ENCODE measurements at places on chromosomes 4 and X.
A peak's percentile ranks its signal among the peaks of the same experiment; 100 is the strongest.

DNA sequence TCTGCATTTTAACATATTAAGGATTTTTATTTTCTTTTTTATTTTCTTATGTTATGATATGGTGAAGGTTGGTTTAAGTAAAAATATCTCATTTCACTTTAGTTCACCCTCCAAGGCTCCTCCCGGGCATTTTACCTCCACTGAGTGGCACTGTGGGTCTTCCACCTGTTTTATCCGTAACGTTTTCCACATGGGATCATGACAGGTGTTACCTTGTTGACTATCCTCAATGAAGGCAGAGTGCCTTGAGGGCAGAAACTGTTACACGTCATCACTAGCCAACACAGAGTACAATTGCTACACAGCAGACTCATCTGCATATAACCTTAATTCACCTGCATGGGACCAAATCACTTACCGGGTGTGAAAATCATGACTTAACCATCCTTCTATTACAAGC is 105.8 kb downstream of the GEMIN8 start:
- no peak for DNase-seq

DNA sequence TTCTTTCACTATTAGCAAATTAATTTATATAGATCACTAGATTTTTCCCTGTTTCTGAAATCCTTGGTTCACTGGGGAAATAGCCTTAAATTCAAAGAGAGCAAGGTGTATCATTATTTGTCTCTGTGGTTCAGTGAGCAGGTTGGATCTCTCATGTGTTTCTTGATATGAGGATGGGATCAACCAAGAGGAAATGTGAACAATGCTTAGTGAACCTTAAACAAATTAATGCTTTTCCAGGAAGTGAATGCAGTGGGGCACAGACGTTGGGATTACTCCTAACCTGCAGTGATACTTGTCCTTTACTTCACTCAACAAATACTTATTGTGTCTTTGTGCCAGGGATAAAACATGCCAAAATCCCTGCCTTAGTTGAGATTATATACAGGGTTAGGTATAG is 193.2 kb downstream of the SHROOM3 start:
- DNase-seq = no peak

DNA sequence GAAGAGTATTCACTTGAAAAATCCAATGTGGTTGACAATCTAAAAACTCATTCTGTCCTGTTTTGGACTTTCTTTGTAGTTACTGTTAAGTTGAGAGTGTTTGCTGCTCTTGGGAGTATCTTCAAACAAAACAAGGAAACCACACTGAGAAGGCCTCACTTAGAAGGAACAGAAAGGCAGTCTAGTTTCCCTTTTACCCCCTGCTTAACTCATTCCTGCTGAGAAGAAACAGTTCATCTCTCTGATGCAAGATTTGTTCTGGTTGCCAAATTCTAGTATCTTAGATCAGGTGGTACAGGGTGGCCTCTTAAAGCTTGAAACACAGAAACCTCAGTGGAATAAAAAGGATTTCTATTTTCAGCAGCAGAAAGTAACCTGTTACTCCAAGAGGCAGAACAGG is 41.4 kb downstream of the GUCY2F start:
- no peak for DNase-seq

DNA sequence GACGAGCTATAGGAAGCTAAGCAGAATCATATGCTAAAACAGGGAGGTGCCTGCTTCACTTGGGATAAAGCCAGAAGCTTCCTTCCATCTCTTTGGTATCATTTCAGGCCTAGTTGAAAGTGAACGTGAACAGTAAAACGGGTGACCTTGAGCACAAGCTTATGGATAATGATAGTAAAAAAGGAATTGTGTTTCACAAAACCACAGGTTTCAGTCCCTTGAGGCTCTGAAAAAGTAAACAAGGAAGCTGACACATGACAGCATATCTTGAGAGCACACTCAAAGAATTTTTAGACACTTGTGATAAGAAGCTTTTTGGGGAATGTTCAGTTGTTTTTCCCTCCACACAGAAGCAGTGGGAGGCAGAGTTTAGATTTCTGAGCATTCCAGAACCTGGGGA is 286.1 kb downstream of the DCHS2 start:
- DNase-seq = no peak

GRCh38 chr4:138275963-138276621 is 33.9 kb upstream of the SLC7A11 start:
- DNase-seq = peak; percentile 80

- DNase-seq = no peak
Observed at GRCh38 chr4:185189606-185190305, 14.0 kb downstream of the CFAP97 start.

DNA sequence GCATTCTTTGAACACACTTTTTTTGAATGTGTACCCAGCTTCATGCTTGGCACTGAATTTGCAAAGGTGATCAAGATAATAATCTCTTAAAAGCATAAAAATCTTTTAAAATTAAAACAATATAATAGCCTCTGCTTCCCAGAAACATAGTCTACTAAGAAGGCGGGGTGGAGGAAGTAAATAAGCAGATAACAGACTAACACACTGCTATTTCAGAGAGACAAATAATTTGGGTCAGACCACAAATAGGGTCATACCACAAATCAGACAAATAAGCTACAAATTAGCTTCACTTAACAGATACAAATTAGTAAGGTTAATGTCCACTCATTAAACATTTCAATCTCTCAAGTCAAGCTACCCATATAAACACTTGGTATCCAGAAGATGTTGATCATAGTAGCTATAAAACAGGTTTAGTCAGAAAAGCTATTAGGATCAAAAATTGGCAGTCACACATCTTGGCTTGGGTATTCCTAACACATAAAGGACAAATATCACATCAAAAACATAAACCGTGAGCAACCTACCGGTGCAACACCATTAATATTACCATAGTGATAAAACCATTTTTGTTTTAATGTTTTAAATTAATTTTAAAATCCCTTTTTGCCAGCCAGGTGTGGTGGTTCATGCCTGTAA is 47.3 kb downstream of the PPP3CA start:
- DNase-seq = no peak

DNA sequence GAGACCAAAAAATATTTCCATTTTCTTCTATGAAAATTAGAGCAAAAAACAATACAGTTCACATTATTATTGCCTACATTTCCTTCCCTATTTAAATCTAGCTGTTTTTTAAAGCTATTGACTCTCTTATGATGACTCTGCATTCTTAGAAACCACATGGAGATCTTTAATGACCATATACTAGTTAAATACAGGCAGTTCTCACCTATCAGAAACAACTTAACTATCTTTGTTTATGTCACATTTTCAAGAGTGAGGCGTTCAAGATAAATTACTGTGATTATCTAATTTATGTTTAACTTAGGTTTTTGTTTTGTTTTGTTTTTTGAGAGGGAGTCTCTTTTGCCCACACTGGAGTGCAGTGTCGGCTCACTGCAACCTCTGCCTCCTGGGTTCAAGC is 3.0 kb downstream of the CISD2 start:
- no peak for DNase-seq

- no peak for DNase-seq
Observed at GRCh38 chr4:153905231-153905630, 116.3 kb upstream of the SFRP2 start.

DNA sequence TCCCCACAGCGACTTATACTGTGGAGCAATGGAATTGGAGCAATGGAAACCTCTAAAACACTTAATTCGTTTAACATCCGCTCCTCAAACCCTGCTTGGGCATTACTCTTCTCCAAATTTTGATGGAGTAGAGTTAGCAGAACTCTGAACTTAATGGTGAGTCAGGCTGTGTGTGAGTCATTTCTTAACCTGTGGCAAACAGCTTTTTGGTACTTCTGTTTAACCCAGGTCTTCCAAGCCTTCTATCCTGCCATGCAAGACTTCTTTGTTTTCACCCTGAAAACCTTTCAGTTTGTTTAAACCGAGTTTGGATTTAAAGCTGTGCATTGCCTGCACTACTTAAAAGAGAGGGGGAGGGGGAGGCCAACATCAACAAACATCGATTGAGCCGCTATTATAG is 3.6 kb upstream of the AMOT start:
- no peak for DNase-seq

DNA sequence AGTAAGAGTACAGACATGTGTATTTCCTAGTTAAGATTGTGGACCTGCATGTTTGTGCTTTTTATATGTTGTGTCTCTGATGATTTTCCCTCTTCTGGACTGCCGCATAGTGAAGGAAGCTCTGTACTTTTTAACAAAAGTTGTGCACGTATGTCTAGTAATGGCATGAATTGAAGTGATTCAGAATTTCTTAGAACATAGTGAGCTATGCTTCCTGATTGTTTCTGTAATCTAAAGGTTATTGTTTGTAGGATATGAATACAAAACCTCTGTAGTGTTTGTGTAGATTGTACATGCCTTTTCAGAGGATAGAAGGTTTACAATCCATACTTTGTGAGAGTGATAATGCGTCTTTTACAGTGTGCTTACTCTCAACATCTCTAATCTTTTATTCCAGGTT is 37.0 kb upstream of the NUDT6 start:
- no peak for DNase-seq

GRCh38 chr4:108950158-108950915 is 187.5 kb upstream of the ETNPPL start:
- no peak for DNase-seq

DNA sequence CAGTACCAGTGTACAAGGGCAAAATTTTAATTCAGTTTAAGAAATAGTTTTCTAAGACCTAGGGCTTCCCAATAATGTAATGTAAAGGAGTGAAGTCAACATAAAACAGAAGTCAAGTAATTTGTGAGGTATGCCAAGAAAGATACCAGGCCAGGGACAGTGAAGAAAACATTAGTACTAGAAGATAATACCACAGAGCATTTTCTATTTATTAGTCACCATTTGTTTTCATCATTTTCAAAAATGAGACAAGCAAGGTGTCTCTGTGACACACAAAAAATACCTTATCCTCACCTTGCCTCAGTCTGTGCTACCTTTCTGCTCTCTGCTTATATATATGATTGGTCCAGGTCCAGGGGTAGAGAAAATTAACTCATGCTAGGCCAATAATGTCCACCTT is 46.8 kb downstream of the VEGFC start:
- DNase-seq = no peak

DNA sequence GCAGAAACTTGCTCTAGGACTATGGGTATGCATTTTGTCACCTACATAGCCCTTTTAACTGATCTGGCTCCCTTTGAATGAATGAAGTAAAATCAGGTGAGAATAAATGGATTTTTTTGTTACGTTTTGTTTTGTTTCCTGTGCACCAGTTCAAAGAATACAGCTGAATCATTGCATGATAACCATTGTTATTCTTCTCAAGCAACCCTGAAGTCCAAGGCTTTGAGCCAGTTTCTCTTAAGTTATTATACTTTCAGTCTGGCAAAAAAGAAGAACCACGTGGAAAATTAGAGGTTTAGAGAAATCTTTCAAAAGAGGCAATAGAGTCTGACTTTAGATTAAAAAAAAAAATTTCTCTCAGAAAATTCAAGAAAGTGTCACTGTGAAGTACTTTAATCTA is 398.6 kb upstream of the TECRL start:
- peak; percentile 19 for DNase-seq

GRCh38 chr4:29571322-29571721 is 1148.8 kb upstream of the PCDH7 start:
- DNase-seq = no peak
